ENCODE measurements at places on chromosomes 3 and 15. TPM values are rescaled to one million over a fixed set of nuclear protein-coding genes. Genes with fewer than 3 reads are reported as not detected.

Gene SLC28A2
- total RNA-seq: not detected

Gene GP9
- total RNA-seq: not detected

Gene TNNC1
- total RNA-seq: 2.3 TPM

Gene ARHGEF26
- total RNA-seq: 0.13 TPM

Gene CFAP91
- 0.64 TPM for total RNA-seq

Gene NLGN1
- total RNA-seq: not detected

Gene MESP1
- total RNA-seq: 5.6 TPM
